ENCODE measurements at places on chromosomes 7 and 10. TPM values are rescaled to one million over a fixed set of nuclear protein-coding genes. Genes with fewer than 3 reads are reported as not detected.

GRCh38 chr10:89690027-89690426 is 11.4 kb upstream of the KIF20B start:
- DNase-seq, result no peak

- DNase-seq, result peak; percentile 54
Observed at GRCh38 chr7:39453743-39454355, 112.4 kb upstream of the YAE1 start.

The EBF3 gene
- 2.0 TPM for total RNA-seq

The HOGA1 gene
- total RNA-seq, result 0.12 TPM
